ENCODE measurements at places on chromosomes 4 and X.

DNA sequence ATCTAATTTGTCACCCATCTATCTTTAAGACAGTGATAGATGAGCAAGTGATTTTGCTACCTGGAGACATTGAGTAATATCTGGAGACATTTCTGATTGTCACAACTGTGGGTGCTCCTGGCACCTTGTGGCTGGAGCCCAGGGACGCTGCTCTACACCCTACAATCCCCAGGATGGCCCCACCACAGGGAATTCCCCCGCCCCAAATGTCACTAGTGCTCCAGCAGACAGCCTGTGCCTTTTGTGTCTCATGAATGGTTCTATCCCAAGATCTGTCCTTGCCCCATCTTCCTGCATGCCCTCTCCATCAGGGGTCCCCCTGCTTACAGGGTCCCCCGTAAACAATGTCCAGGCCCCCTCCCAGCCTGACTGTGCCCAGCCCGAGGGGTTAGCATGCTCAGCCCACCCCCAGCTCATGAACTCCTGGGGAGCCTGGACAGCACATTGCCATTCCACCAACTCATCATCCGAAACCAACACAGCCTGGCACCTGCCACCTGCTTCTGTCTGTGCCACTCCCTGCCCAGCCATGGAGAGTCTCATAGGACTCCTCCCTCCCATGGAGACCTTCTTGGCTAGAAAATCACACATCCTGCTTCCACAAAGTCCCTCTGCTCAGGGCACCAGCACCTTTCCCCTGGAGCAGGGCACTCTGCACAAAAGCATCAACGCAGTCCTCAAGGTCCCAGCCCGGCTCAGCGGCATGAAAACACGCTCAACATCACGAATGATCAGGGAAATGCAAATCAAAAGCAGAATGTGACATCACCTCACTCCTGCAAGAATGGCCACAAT is 5.7 kb downstream of the P2RY8 start:
- no peak for DNase-seq

- DNase-seq = no peak
These were observed 23.9 kb upstream of the PRDM8 start for GRCh38 chr4:80173401-80173800.

GRCh38 chr4:24655326-24655725 is 71.0 kb upstream of the DHX15 start:
- DNase-seq = no peak

- no peak for DNase-seq
These were observed 33.7 kb upstream of the WDR17 start for GRCh38 chr4:176031922-176032321.

DNA sequence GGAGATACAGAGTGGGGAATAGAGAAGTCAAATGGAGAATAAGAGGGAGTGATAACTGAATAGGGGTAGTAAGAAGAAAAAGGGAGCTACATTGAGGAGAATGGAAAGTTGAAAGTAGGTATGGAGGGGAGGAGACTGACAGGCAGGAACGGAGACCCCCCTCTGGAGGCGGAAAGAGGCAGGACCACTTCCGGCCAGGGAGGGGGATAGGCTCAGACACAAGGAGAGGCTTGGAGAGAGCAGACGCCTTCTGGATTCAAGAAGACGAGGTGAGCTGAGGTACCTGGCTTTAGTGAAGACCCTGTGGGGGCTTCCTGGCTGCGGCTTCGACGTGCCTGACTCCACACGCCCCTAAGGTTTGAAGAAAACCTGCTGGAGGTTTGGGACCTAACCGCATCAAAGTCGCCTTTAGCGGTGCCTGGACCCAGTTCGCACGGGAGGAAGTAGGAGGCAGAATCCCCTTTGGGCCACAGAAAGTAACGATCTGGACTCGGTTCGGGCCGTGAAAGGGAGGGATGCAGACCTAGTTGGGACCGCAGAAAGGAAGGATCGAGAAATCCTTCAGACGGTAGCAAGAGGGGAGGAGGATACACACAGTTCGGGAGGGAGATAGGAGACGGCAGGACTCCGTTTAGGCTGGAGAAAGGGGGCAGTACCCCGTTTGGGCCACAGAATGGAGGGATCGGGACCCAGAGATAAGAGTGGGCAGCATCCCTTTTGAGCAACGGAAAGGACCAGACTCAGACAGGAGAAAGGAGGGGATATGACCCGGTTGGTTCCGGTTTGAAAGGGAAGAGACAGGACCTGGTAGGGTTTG is at the start of gene TRO:
Gene TRO, plus strand, starts transcription at position 215 of the 817 bp plus-strand sequence. CDS start 1,423 bp downstream, outside the sequence.
- no peak for DNase-seq
